CD4-positive, CD25-positive, alpha-beta regulatory T cell (primary cell): ENCODE measurements at places on chromosomes 13 and 19.

DNA sequence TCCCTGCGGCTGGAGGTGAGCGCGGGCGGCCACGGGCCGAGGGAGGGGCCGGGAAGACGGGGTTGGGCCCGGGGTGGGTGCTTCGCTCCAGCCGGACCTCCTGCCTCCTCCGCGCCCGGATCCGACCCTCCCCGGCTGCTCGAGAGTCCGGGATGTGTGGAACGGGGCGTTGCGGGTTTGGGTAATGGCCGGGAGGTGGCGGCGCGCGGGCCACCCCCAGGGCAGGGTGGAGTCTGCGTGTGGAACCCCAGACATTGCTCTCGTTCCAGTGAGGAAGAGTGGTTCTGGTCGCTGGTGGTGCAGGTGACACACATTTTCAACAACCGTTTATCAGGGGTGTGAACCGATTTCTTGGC lies 38.8 kb downstream of the ARHGEF7 start:
- peaks cover 1% of the 10 kb centered on the region for H3K27me3 ChIP-seq
- peaks cover 28% of the 10 kb centered on the region for H3K4me1 ChIP-seq
- H3K36me3 ChIP-seq = peaks cover 7% of the 10 kb centered on the region
- peak overlapping the region; percentile 80 for H3K27ac ChIP-seq

GRCh38 chr13:113001241-113002140 lies 32.5 kb downstream of the MCF2L start:
- no peak overlapping the region for H3K4me3 ChIP-seq
- no peaks in the 10 kb centered on the region for H3K4me1 ChIP-seq
- H3K27me3 ChIP-seq = no peaks in the 10 kb centered on the region
- H3K36me3 ChIP-seq = no peaks in the 10 kb centered on the region
- no peak for DNase-seq

DNA sequence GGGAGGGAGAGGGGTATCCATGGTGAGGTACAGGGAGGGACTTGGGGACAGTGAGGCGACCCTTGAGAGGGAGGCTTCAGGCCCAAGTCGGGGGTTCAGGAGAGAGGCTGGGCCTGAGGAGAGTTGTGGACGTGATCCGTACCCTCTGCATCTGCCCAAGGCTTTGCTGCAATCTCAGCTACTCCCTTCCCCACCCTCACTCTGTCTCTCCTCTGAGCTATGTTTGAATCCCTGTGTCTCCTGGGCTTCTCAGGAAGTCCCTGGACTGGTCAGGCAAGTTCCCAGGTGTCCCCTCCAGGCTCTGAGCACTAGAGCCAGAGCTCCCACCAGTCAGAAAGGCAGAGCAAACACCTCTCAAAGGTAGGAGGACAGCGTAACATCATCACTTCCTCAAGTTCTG lies 1.8 kb downstream of the LIN37 start:
- no peak overlapping the region for H3K4me3 ChIP-seq
- DNase-seq = no peak
- no peak overlapping the region for H3K27ac ChIP-seq

DNA sequence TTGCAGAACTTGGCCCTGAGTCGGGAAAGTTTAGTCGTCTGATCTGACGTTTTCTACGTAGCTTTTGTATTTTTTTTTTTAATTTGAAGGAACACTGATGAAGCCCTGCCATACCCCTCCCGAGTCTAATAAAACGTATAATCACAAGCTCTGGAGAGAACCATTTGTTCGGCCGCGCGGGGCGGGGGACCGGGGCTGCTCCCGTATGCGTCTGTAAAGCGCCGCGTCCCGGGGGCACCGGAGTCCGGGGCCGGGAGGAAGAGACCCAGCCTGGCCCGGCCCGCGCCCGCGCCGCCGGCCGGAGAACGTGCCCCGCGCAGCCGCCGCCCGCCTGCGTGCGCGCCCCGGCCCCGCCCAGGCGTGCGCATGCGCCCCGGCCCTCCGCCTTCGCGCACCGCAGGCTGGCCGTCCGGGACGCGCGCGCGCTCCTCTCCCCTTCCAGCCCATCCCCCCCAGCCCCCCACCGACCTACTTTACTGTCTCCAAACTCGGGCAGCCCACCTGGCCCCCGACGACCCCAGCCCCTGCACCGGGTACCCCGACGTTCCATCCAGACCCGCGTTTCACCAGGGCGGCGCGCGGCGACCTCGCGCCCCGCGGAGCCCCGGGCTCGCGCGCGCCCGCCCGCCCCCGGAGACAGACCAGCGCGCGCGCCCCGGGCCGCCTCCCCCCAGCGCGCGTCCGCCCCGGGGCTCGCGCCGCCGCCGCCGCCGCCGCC lies 785 bp upstream of the USF2 start:
- peak overlapping the region; percentile 79 for H3K27ac ChIP-seq
- peaks cover 22% of the 10 kb centered on the region for H3K4me1 ChIP-seq
- H3K27me3 ChIP-seq = no peaks in the 10 kb centered on the region
- peaks cover 29% of the 10 kb centered on the region for H3K36me3 ChIP-seq

- no peak overlapping the region for H3K27ac ChIP-seq
- no peaks in the 10 kb centered on the region for H3K4me1 ChIP-seq
- DNase-seq = no peak
- no peak overlapping the region for H3K4me3 ChIP-seq
- H3K27me3 ChIP-seq = no peaks in the 10 kb centered on the region
- H3K36me3 ChIP-seq = no peaks in the 10 kb centered on the region
Measured at GRCh38 chr13:109819874-109820273, 33.5 kb upstream of the IRS2 start.

- no peak for DNase-seq
- no peaks in the 10 kb centered on the region for H3K36me3 ChIP-seq
- peak overlapping the region; percentile 14 for H3K4me3 ChIP-seq
Measured at GRCh38 chr13:23776698-23777574, 112.3 kb downstream of the MIPEP start.

- no peak overlapping the region for H3K27ac ChIP-seq
- no peak overlapping the region for H3K4me3 ChIP-seq
- no peak for DNase-seq
- H3K27me3 ChIP-seq = peaks cover 3% of the 10 kb centered on the region
- H3K36me3 ChIP-seq = no peaks in the 10 kb centered on the region
Measured at GRCh38 chr13:45104261-45104660, 16.0 kb upstream of the GTF2F2 start.
